CD4-positive, alpha-beta memory T cell (primary cell): ENCODE measurements at places on chromosomes 6 and 20.

DNA sequence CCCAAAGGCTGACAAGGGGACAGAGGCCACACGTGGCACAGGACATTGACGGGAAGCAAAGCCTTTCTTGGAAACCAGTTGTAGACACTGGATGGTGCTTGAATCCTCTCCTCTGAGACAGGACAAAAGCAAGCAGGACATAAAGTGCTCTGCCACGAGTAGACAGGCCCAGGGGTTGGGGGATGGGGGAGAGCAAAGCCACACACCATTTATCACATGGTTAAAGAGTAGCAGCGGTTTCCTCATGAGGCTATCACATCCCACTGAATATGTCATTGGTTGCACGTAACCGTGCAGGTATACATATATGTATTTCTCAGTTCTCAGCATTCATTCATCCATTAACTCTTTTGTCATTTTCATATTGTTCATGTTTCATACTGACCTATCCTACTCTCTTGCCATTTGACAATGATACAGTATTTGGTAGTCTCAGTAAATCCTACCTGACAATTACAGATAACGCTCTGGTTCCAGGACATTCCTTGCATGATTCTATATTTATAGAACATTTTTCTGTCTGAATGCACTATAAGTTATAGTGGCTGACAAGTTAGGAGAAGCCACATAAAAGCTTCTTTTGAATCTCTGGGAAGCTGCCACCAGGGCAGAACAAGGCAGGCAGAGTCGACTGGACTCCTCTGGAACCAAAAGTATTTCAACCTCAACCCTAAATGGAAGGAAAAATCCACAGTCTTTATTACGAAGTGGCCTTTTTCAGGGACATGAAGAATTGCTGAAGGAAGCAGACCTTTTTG lies 23.5 kb downstream of the METTL24 start:
- DNase-seq: no peak

DNA sequence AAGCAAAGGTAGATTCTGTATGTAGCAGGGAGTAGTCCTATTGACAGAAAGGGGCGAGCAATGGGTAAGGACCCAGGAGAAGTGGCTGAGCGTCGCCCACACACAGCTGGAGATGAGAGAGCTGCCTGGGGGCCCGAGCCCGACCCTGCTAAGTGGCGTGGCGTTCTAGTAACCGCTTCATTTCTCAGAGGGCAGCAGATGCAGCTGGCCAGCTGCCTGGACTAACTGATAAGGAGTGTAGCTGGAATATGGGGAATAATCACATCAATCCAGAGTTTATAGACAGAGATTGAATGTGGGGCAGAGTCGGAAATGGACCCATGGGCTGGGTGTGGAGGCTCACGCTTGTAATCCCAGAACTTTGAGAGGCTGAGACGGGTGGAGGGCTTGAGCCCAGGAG lies 64.4 kb downstream of the EZR start:
- DNase-seq: no peak

- no peak for DNase-seq
These were observed 86.3 kb downstream of the SNX5 start for GRCh38 chr20:17882065-17882833.

DNA sequence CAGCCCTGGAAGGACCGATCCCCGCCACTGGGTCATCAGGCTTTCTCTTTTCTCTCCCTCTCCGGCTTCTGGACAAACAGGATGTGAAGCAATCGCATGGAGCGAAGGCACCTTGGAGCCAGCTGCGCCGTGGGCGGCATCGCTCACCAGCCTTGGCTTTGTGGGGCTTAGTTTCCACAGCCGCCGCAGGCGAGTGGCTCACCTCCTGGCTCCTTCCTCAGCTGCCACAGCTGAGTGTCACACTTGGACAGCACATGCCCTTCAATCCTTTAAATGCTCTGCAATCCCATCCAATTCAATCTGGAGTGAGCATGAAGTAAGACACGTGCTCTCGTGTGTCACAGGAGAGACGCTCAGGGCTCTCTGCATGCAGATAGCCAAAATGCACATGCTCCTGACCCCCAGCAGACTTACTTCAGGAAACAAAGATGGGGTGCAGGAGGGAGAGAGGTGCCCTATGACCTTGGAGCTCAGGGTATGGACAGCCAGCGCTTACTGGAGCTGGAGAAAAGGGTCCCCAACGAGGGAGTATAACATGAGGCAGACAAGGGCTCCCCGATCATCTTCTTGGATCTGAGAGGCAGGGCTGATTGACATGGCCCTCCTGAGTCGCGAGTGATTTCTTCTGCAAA lies 70.9 kb downstream of the BMP7 start:
- no peak for DNase-seq

DNA sequence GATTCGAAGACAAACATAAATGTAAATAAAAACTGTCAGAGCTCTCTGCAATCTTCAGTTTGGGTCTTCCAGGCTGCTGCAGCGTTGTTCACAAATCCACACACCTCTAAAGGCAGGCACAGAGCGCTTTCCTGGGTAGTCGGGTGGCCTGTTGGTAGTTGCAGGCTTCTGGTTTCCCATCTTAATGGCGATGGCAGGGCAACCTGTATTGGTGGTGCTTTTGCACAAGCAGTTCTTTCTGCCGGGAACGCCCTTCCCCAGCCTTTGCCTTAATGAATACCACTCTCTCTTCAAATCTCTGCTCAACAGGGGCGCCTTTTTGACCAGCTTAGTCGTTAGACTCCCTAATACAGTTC lies 723 bp upstream of the IFT52 start:
- no peak for DNase-seq

DNA sequence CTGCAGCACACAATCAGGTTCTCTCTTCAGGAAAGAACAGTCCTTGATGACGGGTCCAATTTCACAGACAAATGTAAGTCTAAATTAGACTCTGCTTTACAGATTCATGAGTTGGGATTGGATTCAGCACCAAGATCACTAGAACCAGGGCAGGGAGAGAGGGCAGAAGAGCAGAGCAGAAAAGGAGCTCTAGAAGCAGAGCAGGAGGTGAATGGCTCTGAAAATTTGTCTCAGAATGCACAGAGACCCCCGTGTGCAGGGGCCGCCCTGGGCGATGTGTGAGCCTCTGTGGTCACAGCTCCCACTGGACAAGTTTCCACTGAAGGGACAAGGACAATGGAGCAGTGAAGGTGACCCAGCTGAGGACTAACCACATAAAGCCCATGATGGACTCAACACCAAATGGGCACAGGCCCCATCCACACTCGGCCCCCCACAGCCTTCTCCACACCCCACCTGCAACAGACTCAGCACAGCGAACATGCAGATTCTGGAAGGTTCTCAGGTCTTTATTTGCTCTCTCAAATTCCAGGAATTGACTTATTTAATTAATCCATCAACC lies 3.5 kb downstream of the HLA-B start:
- no peak for DNase-seq

- DNase-seq: no peak
These were observed 54.2 kb upstream of the ADGRF1 start for GRCh38 chr6:47096211-47096895.

- no peak for DNase-seq
These were observed 118.4 kb downstream of the JPH2 start for GRCh38 chr20:44068316-44069201.

DNA sequence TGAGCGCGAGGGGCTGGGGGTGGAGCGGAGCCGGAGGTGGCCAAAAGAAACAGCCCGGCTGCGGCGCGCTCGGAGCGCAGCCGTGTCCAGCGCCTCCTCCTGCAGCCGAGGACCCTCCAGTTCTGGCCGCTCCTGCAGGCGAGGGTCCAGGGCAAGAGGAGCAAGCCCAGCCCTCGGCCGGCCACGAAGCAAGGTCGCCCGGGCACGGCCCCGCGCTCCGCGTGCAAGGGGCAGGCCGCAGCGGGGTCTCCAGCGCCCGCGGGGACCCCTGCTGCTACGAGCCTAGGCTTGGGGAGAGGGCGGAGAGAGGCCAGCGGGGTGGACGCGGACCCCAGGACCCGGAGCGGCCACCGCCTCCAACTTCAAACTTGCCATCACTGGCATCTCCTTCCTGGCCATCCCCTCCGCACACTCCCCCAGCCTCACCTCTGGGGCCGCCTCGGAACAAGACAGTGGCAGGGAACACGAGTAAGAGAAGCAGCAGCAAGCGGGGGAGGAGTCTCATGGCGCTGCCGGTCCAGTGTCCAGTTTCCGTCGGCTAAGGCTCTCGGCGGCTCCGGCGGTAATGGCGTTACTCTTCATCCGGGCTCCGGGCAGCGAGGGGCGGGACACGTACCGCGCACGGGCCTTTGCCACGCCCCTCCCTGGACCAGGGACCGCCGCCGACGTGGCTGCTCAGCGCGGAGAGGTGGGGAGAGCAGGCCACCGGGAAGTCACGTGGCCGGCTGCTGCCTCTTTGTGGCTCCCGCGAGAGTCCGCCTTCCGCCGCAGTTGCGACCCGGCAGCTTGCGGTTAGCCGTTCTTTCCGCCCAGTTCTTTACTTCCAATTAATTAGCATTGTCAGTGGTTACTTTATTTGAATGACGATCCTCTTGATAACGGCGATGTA lies at the start of gene SSR1:
TSS of gene SSR1 (minus strand) at position 584 of the 889 bp plus-strand sequence. CDS start at position 505, 79 bp downstream.
- DNase-seq: peak; percentile 91

- no peak for DNase-seq
These were observed 27.9 kb upstream of the SERPINB9 start for GRCh38 chr6:2931055-2931454.
